ENCODE measurements at places on chromosomes 11 and 22.

- no peak for DNase-seq
These were observed 69.9 kb downstream of the BCR start for GRCh38 chr22:23250056-23250784.

DNA sequence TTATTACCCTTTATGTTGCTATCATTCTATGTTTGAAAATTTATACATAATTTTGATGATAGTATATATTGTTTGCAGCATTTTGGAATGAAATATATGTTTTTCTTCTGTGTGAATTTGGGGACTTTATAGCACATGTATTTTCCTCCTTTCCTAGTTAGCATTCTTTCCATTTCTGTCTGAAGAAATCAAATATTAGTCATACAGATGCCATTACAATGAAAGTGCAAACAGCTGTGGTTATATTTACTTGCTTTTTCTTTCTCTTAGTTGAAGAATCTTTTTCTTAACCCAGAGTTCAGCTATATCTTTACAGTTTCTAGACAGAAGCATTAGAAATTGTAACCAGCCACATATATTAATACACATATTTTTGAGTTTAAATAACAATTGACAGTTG, 753.1 kb upstream of the ARHGAP42 start:
- DNase-seq: no peak

DNA sequence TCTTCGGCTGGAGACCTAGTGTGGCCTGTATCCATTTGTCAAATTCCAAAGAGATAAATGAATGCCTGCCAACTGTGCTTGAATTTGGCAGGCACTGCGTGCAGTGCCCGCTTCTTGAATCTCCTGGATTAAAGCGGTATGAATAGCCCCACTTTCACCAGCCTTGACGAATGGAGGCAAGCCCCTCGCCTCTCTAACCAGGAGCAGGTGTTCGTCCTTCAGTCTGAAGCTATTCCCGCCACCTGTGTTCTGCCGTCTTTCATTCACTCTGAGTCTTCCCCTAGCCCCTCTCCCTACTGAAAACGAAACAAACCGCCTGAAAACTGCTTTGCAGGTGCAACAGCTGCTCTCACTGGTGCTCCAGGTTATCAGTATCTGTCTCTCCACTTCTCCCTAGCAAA, 11.2 kb downstream of the NLRP14 start:
- no peak for DNase-seq

GRCh38 chr22:34736081-34736480, 329.9 kb upstream of the ISX start:
- no peak for DNase-seq

DNA sequence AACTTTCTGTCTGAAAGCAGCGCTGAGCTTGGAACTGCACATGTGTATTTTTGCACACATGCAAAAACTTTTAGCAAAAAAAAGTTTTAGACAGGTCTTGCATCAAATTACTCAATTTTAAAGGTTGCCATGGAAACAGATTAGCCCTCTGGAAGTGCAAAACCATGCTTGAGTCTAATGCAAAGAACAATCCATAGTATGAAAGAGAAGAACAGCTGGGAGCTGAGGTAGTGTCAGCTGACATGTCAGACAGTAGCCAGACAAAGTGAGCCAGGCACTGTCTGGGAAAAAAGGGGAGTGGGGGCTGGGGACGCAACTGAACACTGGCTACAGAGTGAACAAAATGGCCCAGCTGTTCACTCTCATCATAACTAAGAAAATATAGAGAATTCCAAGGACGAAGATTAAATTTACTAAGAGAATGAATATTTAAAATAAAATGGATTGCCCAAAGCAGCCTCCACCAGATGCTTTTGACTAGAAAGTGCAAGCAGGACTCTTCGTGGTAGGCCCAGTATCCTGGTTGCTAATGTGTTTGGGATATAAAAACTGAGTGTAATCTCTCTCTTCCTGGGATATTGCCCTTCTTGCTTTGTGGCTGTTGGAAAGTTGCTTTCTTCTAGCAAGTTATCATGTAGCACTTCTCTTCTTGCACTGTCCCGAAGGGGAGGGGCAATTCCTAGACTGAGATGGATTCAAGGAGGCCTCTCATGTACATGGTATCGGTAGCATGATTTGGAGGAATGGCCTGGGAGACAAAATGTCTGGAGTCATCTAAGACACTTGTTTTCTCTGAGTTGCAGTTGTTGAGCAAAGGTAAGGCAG, 434.1 kb upstream of the FAT3 start:
- DNase-seq: no peak

DNA sequence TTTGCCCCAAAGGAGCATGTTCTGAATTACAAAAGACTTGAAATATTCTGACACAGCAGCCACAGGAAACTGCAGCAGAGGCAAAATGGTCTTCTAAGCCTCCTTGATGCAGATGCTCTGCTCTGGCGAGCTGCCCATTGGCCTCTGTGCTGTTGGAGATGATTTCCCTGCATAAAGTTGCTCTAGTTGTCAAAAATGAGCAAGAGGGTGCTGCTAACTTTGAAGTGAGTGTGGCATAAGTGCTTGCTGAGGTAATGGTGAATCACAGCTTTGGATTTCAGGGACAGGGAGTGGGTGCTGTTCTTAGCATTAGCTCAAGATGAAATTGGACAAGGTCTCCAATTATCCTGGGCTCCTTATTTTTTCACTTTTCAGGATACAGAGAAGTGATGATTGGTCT, 435.4 kb downstream of the TMEM135 start:
- no peak for DNase-seq

DNA sequence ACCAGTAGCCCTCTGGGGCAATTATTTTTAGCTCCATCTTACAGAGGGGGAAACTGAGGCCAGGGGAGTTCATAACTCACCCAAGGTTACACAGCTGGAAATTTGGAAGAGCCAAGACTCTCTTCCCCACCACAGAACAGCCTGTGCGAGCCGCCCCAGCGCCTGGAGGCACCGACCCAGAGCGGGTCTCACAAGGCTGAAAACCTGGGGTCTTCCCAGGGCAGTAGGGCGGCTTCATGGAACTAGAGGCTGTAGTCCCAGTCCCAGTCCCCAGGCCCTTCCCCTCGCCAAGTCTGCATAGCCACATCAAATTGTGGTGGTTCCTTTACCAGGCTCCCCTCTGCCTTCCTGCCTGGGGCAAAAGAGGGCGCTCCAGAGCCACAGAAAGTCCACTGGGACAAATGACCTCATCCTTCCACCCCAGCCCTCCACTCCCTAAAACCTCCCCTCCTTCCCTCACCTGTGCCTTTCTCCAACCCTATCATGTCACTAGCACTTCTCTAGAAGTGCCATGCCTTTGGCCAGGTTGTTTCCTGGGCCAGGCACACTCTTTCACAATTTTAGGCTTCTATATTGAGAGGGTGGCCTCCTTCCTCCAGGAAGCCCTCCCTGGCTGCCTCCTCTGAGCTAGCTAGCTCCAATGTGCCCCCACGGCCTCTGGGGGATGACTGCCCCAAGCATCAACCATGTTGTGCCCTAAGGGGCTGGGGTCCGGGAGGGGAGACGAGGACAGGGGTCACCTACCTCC, 15.2 kb upstream of the CDC42EP1 start:
- DNase-seq: no peak

Measured in stimulated activated CD8-positive, alpha-beta memory T cell treated with anti-CD3 and anti-CD28 coated beads, Interleukin-7, amount 100 ng/mL, for 24 hours (primary cell).